ENCODE measurements at places on chromosomes 4 and X.

GRCh38 chr4:185384930-185385331 lies 10.8 kb downstream of the LRP2BP start:
- no peak for DNase-seq

- no peak for DNase-seq
These were observed 20.4 kb downstream of the TMEM131L start for GRCh38 chr4:153486281-153487151.

DNA sequence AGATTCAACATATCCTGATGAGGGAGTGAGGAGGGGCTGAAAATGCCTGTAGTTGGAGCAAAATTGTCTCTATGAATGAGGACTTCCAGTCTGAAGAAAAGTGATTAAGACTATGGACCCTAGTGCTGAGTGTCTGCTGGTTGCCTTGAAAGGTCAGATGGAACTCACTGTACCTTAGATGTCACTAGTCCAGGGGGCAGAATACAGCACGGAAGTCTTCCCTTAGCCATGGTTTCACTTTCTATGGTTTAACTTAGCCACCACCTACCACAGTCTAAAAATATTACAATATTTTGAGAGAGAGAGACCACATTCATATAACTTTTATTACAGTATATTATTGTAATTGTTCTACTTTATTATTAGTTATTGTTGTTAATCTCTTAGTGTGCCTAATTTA lies 223.1 kb downstream of the FMR1NB start:
- no peak for DNase-seq

GRCh38 chr4:96035727-96036126 lies 195.8 kb downstream of the PDHA2 start:
- no peak for DNase-seq

GRCh38 chrX:1537031-1537715 lies at the start of gene P2RY8:
P2RY8 (minus strand) TSS chrX:1537185; CDS start chrX:1466558, 70,627 bp downstream.
- DNase-seq, result peak; percentile 47

All from tibial nerve (tissue), 4 donors.